CD4-positive, alpha-beta T cell treated with Interleukin-2 at 100 ng/mL for 4 hours (primary cell): ENCODE measurements at places on chromosomes 12 and 14.

GRCh38 chr14:95062946-95063345 lies 94.4 kb downstream of the DICER1 start:
- no peak for DNase-seq

DNA sequence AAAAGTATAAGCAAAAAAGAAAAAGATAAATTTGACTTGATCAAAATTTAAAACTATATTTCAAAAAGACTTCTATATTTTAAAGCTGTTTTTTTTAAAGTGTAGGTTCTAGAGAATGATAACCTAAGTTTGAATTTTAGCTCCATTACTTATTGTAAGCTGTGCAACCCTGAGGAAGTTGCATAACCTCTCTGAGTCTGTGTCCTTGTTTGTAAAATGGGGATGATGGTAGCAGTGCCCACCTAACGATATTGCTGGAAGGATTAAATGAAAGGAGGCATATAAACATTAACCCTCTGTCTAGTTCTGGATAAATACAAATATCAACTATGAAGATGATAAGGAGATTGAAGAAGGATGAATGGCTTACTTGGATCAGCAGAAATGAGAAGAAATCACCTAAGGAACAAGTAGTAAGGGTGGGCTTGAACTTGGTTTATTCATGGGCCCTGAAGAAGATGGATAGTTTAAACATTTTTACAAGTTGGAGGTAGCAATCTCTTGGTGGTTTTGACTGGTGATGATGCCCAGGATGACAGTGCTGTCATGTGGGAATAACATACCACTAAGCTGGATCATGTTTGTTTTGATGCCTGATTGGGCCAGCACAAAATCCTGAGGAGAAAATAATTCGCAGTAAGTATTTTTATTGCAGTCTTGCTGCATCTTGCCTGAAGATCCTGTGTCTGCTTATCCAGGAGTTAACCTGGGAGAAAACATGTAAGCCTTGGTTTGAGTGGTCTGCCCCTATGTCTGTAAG lies 35.0 kb downstream of the TXNRD1 start:
- DNase-seq: no peak

DNA sequence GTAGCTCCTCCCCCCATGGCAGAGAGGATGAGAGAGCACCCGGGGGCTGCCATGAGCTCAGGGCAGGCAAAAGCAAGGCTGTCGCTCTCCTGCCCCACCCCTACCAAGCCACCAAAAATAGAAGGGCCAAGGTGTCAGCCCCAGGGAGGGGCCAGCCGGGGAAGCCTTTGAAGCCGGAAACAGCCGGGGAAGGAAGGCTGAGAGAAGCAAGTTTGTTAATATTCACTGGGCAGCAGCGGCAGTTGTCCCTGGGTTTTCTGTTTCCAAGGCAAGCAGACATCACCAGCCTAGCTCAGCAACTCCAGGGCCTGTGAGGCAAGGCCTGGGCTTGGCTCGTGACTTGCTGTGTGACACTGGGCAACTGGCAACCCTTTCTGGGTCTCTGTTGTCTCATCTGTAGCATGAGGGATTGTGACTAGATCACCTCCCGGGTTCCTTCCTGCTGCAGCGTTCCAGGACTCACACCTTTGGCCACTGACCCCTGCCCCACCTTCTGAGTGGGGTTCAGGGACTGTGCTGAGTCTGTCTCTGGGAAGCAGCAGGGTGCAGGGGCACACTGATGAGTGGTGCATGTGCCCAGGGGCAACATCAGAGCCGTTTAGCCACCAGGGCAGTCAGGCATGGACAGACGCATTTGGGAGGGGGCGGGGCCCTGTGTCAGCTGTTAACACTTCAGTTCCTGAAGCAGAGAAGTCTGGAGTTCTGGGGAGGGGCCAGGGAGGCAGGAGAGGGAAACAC lies 24.3 kb downstream of the SYNDIG1L start:
- DNase-seq: peak; percentile 71

- DNase-seq: no peak
Observed at GRCh38 chr14:96631621-96632362, 129.6 kb downstream of the PAPOLA start.

DNA sequence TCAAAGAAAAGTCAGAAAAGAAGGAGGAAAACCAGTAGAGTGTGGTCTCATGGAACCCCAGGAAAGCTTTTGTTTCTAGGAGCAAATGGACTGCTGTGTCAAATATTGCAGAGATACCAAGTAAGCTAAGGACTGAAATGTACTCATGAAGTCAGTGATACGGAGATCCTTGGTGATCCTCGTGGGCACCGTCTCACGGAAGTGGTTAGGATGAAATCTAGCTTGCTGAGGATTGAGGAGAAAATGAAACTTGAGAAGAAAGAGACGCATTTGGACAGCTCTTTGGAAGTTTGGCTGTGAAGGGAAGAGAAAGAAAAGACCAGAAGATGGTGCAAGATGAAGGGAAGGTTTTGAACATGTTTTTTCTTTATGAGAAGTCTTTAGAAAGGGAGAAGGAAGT lies 104.0 kb upstream of the CCND2 start:
- DNase-seq: no peak

GRCh38 chr12:57693317-57693658 lies 644 bp upstream of the OS9 start:
- DNase-seq: no peak

DNA sequence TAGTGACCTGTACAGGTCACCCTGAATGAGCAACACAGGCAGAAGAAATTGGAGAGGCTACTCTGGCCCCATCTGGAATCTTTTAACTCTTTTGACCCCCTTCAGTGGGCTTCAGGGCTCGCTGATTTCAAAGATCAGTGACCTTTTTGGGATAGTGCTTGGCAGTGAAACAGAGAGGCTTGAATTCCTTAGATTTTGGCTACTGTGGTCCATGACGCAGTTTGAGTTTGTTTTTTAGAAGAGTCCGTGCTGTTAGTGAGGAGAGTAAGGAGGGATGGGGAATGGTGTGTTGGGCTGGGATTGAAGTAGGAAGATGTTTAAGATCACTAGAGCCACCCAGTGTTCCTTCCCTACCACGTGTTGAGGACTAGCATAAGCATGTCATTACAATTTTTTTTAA lies 16.5 kb downstream of the TMEM30B start:
- no peak for DNase-seq

GRCh38 chr12:67410667-67411067 lies 141.5 kb downstream of the CAND1 start:
- no peak for DNase-seq

DNA sequence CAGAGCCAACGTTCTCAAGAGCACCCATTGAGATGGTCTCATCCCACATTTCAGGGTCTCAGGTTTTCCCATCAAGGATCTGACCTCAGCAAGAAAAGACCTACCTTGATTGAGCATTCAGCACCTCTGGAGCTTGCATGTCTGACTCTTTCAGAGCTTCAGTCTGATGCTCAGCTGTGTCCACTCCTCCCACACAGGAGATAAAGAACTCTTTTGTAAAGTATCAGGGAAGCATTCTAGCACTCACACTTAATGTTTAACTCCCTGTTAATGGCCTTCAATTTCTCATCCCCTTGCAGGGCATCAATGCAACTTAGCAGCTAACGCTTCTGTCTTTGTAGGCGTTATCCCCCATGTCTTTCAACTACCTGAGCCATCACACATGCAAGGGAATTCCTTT lies 124.1 kb downstream of the GALC start:
- no peak for DNase-seq

DNA sequence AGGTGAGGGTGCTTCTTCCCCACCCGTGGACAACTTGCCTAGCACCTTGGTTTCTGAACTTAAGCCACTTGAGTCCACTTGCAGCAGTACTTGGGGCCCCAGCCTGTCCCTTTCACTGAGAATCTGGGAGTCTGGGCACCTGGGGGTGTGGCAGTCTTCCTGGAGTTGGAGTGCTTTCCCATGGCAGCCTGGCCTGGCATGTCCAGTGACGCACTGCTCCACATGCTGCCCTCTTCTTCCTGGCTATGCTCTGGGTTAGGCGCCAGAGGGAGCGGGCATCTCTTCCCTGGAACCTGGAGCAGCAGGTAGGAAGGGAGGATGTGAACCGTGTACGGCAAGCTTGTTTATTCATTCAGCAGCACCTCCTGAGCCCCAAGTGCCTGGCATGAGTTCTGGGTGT lies 76.4 kb downstream of the PAPOLA start:
- DNase-seq: no peak

DNA sequence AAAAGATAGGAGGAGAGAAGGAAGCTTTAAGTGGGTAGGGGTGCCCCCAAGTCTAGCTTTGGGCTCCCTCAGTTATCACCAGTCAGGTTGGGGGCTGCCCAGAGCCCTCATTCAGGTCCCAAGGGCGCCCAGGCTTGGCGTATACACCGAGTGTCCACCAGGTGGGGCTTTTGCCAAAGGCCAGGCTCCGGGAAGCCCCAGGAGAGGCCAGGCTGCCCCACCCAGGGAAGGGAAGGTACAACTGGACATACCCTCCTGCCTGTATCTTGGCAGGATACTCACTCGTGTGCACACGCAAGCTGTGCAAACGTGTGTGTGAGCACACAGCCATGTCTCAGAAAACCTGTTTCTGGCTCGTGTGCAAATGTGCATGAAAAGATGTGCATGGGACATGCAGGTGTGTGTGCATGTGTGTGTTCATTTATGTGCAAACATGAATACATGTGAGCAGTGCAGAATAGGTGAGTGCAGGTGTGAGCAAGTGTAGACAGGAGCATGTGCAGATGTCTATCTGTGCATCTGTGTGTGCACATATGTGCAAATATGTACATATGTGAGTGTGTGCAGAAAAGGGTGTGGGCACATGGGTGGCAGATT lies 103.9 kb upstream of the MYL2 start:
- DNase-seq: peak; percentile 31

DNA sequence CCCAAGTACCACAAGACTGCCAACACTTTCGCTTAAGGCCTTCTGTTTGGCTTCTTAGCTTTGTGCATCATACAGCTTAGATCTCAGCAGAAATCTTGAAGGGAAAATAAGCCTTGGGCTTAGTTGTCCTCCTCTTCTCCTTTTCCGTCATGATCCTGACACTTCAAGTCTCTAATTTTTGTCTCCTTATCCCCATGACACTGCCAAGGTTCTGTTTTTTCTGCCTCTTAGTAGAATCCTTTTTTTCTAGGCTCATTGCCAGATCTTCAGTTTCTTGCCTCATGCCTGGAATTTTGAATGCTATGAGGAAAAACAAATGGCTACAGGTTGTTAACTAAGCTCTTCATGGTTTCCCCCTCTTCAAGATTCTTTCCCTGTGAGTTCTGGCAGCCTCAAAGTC lies 450.4 kb downstream of the LRFN5 start:
- no peak for DNase-seq

DNA sequence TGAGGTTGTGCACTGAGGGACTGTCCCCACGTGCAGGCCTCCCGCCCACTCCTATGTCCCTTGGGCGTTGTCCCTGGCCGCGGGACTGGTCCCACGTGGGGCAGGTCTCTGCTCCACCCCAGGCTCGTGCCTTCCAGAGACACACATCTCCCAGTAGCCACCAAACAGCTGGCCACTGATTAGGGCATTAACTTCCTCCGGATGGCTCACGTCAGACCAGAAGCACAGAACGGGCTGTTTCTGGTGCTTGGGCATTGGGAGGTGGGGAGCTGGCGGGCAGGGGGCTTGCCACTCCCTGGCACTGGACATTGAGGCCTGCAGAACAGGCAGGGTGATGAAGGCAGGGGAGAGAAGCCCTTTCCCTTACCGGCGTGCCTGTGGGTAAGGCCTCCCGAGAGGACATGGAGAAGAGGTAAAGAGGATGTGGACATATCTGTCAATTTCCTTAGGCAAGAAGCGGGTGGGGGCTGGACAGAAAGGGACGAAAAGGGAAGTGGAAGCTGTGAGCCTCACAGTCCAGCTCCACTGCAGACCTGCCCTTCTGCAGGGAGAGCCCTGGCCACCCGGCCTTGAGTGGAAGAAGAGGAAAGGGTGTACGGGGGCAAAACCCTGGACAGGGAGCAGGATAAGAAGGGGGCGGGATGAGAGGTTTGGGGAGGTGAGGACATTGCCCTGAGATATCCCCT lies 101.2 kb downstream of the NINJ2 start:
- DNase-seq: no peak

DNA sequence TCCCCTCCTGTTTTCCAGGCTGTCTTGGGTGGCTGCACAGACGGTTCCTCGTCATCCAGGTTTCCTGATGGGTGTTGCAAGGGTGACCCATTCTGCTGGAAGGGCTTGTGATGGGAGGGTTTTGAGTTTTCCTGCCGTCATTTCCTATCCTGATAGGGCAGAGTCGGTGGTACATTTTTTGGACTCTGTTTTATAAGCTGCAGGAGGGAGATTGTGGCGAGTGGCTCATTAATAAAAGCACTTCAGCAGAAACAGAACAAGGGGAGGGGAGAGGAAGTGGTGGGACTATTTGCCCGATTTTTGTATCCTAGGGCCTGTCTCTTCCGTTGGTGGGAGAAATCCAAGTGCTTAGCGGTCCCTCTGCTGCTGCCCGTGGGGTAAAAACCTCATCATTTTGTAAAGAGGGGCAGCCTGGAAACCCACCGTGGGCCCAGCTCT lies 40.0 kb downstream of the TSPAN9 start:
- DNase-seq: no peak

DNA sequence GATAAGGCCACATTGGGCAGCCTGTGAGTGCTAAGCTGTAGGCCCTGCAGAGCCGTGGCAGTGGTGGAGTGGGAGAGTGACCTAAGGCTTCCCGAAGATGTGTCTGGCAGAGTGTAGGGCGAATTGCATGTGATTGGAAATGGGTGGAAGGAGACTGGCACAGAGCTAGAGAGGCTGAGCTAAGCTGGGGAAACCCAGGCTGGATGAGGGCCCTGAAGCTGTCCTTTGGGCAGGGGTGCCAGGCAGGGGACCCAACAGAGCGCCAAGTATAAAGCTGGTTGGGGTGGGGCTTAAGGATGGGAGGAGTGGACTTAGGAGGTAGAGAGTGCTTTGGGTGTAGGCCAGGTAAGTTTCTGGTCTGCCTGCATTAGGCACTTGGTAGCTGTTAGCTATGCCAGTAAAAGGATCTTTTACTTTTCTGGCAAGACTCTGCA lies 47.9 kb downstream of the WDR20 start:
- no peak for DNase-seq

DNA sequence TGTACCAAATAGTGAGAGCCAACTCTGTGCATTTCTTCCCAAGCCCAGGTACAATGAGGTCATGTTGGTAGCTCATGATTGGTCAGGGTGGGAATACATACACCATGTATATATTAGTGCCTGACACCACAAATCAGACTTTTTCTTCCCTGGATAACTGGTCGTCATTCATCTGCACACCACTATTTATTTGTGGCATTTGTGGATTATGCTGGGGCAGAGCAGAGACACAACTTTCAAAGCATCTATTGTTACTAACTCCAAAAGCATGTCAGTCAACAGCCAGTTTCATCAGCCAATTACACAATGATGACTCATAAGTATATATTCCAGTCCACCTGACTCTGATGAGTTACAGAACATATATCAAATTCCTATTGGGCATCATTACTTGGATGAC lies 181.7 kb downstream of the ADAMTS20 start:
- no peak for DNase-seq

DNA sequence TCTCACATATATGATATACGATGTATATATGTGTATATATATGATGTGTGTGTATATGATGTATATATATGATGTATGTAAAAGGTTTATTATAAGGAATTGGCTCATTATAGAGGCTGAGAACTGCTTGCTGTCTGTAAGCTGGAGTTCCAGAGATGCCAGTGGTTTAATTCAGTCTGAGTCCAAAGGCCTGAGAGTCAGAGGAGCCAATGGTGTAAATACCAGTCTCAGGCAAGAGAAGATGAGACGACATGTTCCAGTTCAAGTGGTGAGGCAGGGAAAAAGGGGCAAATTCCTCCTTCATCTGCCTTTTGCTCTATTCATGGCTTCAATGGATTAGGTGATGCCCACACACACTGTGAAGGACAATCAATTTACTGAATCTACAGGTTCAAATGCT lies 17.1 kb upstream of the STYK1 start:
- no peak for DNase-seq

- no peak for DNase-seq
Observed at GRCh38 chr12:124976999-124977398, 11.9 kb downstream of the DHX37 start.

GRCh38 chr12:16012117-16012516 lies 101.0 kb downstream of the DERA start:
- DNase-seq: no peak
